ENCODE measurements at places on chromosomes 1 and 21.

- DNase-seq = no peak
These were observed 163.4 kb downstream of the ADGRL4 start for GRCh38 chr1:78843111-78843510.

- no peak for DNase-seq
These were observed 97.8 kb downstream of the SLC45A1 start for GRCh38 chr1:8415526-8416278.

DNA sequence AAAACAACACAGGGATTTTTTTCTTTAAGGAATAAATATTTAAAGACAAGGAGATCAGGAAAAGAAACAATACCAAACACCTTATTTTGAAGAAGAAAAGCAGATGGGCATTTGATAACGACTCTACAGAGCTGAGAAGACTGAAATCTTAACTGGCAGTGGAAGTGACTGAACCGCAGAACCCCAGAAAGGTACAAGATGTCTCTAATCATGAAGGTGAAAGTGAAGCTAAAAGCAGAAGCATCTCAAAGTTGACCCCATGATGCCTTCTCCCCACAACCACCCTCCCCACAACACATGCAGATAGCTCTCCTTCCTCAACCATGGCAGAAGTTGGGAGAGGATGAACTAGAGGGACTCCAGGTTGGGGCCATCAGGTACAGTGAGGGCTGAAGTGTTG is 129.6 kb downstream of the ZNF648 start:
- no peak for DNase-seq

GRCh38 chr1:42449256-42449655 is 6.6 kb downstream of the ZMYND12 start:
- no peak for DNase-seq

Data from CD4-positive, alpha-beta T cell treated with Interleukin-17A for 1 hour (primary cell).